ENCODE measurements at places on chromosomes 1 and 21.

- DNase-seq, result peak; percentile 96
- H3K27me3 ChIP-seq, result no peaks in the 10 kb centered on the region
- peak overlapping the region; percentile 97 for H3K27ac ChIP-seq
- peak overlapping the region; percentile 53 for H3K4me3 ChIP-seq
- peaks cover 30% of the 10 kb centered on the region for H3K4me1 ChIP-seq
- peaks cover 8% of the 10 kb centered on the region for H3K36me3 ChIP-seq
Measured at GRCh38 chr1:15885701-15886610, 38.4 kb downstream of the SPEN start.

GRCh38 chr1:14479865-14480264 is 118.6 kb upstream of the KAZN start:
- no peaks in the 10 kb centered on the region for H3K4me1 ChIP-seq
- H3K27ac ChIP-seq, result no peak overlapping the region
- no peak overlapping the region for H3K4me3 ChIP-seq
- H3K27me3 ChIP-seq, result no peaks in the 10 kb centered on the region

DNA sequence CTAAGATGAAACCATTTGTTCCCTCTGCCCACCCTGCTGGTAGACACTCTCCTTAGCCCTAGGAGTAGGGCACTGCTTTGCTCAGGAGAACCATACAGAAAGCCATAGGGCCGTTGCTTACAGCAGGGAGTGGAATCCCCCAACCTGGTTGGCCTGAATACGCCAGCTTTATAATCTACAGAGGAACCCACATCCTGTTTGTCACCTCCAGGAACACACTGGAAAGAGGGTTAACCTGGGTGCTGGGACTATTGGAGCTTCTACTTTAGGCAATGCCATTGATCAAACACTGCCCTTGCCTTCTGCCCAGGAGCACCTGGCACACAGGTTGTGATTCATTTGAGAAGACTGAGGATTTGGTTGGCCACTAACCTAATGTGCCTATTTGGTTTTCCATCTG is 124.8 kb downstream of the TNR start:
- H3K27ac ChIP-seq, result no peak overlapping the region
- DNase-seq, result no peak
- no peak overlapping the region for H3K4me3 ChIP-seq
- H3K27me3 ChIP-seq, result no peaks in the 10 kb centered on the region
- H3K4me1 ChIP-seq, result peaks cover 18% of the 10 kb centered on the region
- H3K36me3 ChIP-seq, result no peaks in the 10 kb centered on the region

- no peak overlapping the region for H3K27ac ChIP-seq
- H3K4me3 ChIP-seq, result no peak overlapping the region
- peaks cover 8% of the 10 kb centered on the region for H3K4me1 ChIP-seq
- no peaks in the 10 kb centered on the region for H3K27me3 ChIP-seq
Measured at GRCh38 chr1:94335950-94336349, 82.2 kb upstream of the ABCD3 start.

DNA sequence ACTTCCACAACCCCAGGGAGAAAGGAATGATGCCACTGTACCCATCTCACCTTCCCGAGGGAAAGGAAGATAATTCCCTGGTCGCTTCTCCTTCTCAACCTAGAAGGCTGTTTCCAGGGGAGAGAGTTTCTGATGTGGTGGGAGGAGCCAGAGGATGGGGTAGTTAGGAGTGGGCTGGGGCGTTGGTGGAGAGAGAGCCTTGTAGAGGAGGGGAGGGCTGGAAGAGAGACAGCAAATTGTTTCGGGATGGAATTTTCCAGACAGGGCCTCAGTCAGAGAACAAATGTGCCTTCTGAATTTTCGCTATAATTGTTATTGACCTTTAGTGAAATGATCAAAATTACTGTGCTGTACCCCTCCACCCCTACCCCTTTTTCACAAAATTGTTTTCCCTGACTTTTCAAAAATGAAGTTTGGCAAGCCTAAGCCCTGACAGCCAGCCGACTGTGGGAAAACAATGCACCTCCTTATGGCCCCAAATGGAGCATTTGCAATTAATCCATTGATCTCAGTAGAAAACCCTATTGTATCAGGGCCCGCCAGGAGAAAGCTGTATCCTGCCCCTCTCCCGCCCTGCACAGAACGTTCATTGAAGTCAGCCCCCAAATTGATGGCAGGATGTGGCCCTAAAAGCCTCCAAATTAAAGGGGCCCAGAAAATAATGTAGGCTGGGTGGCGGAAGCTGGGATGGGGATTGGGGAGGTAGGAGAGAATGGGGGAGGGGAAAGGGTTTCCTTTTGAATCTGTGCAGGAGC is 69.1 kb upstream of the JUN start:
- H3K36me3 ChIP-seq, result no peaks in the 10 kb centered on the region
- H3K4me3 ChIP-seq, result no peak overlapping the region
- DNase-seq, result no peak
- peaks cover 6% of the 10 kb centered on the region for H3K4me1 ChIP-seq
- no peaks in the 10 kb centered on the region for H3K27me3 ChIP-seq

DNA sequence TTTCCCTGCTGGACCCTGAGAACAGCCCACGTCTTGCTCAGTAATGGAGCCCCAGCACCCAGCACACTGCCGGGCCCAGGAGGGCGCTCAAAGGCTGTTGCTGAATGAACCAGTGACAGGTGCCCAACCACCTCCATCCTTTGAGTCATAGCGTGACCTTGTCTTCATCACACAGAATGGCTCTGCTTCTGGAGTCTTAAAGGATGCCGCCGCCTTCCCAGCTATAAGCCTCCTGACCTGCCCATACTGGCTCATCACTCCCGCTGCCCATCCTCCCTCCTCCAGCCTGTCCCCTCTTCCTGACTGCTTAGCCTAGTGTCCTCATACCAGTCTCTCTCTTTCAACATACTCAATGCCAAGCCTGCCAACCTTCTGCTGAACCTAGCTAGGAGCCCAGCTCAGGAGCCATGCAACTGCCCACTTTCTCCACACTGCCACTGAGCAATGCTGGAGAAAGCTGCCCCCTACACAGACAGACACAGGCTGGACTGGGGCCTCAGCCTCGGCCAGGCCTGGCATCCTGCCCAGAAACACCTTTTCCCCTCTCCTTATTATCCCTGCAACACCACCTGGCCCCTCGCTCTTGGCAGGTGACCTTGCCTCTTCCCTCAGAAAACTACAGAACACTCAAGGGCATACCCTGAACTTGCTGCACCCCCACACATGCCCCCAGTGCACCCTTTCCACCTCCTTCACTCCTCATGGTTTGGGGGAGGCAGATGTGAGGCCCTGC is 14.1 kb downstream of the TTC39A start:
- H3K4me3 ChIP-seq, result no peak overlapping the region
- peaks cover 6% of the 10 kb centered on the region for H3K36me3 ChIP-seq
- no peaks in the 10 kb centered on the region for H3K27me3 ChIP-seq
- H3K4me1 ChIP-seq, result no peaks in the 10 kb centered on the region

GRCh38 chr1:115189814-115190539 is 100.7 kb upstream of the TSPAN2 start:
- no peaks in the 10 kb centered on the region for H3K27me3 ChIP-seq
- peaks cover 10% of the 10 kb centered on the region for H3K4me1 ChIP-seq
- no peak for DNase-seq
- H3K4me3 ChIP-seq, result no peak overlapping the region

- no peak overlapping the region for H3K4me3 ChIP-seq
- H3K4me1 ChIP-seq, result peaks cover 26% of the 10 kb centered on the region
- H3K27ac ChIP-seq, result no peak overlapping the region
- no peak for DNase-seq
- H3K27me3 ChIP-seq, result no peaks in the 10 kb centered on the region
Measured at GRCh38 chr1:39654291-39654690, 14.8 kb upstream of the HEYL start.

- DNase-seq, result peak; percentile 87
- H3K27me3 ChIP-seq, result no peaks in the 10 kb centered on the region
- no peak overlapping the region for H3K27ac ChIP-seq
- no peaks in the 10 kb centered on the region for H3K36me3 ChIP-seq
- H3K4me3 ChIP-seq, result no peak overlapping the region
- peaks cover 10% of the 10 kb centered on the region for H3K4me1 ChIP-seq
Measured at GRCh38 chr1:11383553-11384169, 95.3 kb upstream of the DISP3 start.

- no peak for DNase-seq
- H3K4me1 ChIP-seq, result no peaks in the 10 kb centered on the region
- no peak overlapping the region for H3K27ac ChIP-seq
Measured at GRCh38 chr1:51660580-51660979, 43.7 kb downstream of the OSBPL9 start.

- H3K36me3 ChIP-seq, result no peaks in the 10 kb centered on the region
- no peak for DNase-seq
Measured at GRCh38 chr1:244325056-244325758, 126.5 kb downstream of the ADSS2 start.

DNA sequence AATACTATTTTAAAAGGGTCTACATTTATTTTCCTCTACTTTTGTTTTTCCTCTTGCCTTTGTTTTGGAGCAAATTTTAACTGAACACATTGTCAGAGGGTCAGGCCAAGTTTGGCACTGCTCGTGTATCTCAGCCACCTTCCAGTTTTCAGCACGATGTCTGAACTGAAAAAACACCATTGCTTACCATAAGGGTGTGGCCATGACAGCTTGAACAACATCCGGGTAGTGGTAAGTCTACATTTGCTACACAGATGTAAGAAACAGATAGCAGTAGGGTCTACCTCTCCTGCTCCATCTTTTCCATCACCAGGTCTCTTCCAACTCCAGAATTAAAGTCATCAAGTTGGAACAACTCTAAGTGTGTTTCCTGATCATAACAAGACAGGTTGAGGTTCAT is 4.2 kb downstream of the HIVEP3 start:
- H3K4me3 ChIP-seq, result no peak overlapping the region
- H3K4me1 ChIP-seq, result peaks cover 25% of the 10 kb centered on the region
- no peaks in the 10 kb centered on the region for H3K27me3 ChIP-seq
- DNase-seq, result no peak
- no peaks in the 10 kb centered on the region for H3K36me3 ChIP-seq

GRCh38 chr1:53517821-53518352 is 58.7 kb downstream of the DMRTB1 start:
- no peak overlapping the region for H3K4me3 ChIP-seq
- peaks cover 27% of the 10 kb centered on the region for H3K4me1 ChIP-seq
- H3K27me3 ChIP-seq, result peaks cover 2% of the 10 kb centered on the region
- H3K36me3 ChIP-seq, result peaks cover 40% of the 10 kb centered on the region
- DNase-seq, result no peak

DNA sequence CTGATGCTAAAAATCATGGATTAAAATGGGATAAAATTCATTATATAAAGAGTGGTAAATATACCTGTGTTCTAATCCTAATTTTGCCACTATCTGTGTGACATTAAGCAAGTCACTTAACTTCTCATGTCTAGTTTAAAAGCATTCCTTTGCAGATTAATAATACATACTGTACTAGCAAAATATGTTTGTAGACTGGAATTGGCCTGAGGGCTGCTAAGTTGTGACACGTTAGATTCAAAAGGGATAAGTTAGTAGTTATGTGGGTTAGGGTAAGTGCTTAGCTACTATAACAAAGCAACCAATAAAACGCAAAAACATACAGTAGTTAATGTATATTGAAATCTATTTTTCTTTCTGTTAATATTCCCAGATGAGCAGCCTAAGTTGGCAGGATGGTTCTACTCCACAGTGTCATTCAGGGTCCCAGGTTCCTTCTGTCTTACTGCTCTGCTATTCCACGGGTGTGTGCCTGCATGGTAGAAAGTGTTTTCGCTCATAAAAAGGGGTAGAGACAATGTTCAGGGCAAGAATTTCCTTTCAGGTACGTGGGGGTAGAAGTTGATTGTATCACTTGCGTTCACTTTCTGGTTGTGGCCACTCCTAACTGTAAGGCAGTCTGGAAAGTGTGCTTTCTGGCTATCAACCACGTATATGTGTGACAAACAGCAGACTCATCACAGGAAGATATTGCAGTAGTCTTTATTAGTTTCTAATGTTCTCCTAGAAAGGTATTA is 239.8 kb downstream of the NFIA start:
- no peak for DNase-seq
- no peaks in the 10 kb centered on the region for H3K4me1 ChIP-seq
- H3K4me3 ChIP-seq, result no peak overlapping the region
- H3K36me3 ChIP-seq, result no peaks in the 10 kb centered on the region
- no peak overlapping the region for H3K27ac ChIP-seq

- no peak overlapping the region for H3K4me3 ChIP-seq
- DNase-seq, result no peak
- no peaks in the 10 kb centered on the region for H3K27me3 ChIP-seq
- H3K36me3 ChIP-seq, result no peaks in the 10 kb centered on the region
Measured at GRCh38 chr1:104733866-104734265, 984.2 kb downstream of the AMY1C start.

DNA sequence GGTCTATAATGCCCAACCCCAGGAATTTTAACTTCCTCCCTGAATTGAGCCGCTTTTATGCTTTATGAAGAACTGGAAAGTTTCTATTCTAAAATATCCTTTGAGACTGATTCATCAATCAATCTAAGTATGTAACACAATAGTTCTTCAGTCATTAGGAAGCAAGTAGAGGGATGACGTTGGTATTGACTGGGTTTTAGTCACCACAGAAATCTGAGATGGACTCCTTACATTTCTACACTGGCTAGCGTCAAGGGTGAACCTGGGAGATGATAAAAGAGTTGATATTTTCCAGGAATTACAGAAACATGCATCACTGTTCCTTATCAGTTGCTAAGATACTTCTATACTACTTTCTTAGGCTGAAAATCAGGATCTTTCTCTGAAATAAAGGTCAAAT is 308.0 kb downstream of the HMCN1 start:
- no peak for DNase-seq
- no peaks in the 10 kb centered on the region for H3K36me3 ChIP-seq
- no peak overlapping the region for H3K4me3 ChIP-seq
- no peaks in the 10 kb centered on the region for H3K27me3 ChIP-seq

- no peak overlapping the region for H3K27ac ChIP-seq
- no peaks in the 10 kb centered on the region for H3K27me3 ChIP-seq
- H3K4me3 ChIP-seq, result no peak overlapping the region
- no peaks in the 10 kb centered on the region for H3K36me3 ChIP-seq
Measured at GRCh38 chr1:211490821-211491415, 1.0 kb downstream of the RD3 start.

DNA sequence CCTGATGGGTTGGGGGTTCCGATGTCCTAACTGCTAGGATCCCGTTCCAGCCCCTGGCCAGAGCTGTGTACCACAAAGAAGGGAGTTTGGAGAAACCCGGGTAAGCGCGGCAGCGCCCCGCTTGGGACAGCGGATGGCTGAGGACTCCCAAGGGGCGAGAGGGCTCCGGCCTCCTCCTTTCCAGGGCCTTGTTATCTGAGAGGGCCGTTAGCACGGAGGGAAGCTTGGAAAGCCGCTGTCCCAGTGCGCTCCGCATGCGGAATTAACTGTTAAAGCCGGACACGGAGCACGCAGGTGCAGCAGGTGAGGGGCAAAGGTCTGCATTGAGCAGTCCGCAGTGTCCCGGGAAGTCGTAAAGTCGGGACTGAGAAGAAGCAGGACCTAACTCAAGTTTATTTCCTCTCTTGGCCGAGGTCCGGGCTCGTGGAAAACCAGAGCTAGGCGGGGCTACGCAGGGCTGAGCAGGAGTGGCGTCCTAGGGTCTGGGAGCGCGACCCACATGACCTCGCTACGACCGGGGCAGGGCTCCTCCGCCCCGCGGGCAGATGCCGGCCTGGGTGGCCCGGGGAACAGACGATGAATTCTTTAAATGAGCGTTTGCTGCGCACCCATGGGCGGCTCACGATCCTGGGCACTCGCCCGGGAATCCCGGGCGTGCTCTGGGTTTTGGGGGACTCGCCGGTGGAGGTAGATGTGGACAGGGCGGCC is 4.5 kb downstream of the LHX4 start:
- H3K36me3 ChIP-seq, result no peaks in the 10 kb centered on the region
- DNase-seq, result peak; percentile 28
- no peak overlapping the region for H3K4me3 ChIP-seq
- no peak overlapping the region for H3K27ac ChIP-seq
- peaks cover 98% of the 10 kb centered on the region for H3K27me3 ChIP-seq
